ENCODE measurements at places on chromosomes 16 and 17. TPM values are rescaled to one million over a fixed set of nuclear protein-coding genes. Genes with fewer than 3 reads are reported as not detected.

WNT9B gene
- not detected for total RNA-seq

DRC3 gene
- total RNA-seq = 1.6 TPM

TNFRSF17 gene
- total RNA-seq = not detected

KRTAP2-2 gene
- not detected for total RNA-seq

CNTNAP4 gene
- total RNA-seq = not detected

PRCD gene
- not detected for total RNA-seq

LGALS9B gene
- not detected for total RNA-seq

MARCHF10 gene
- not detected for total RNA-seq

CACNG3 gene
- total RNA-seq = not detected

CRISPLD2 gene
- total RNA-seq = not detected

EVPL gene
- total RNA-seq = not detected

LRRC37A gene
- 0.88 TPM for total RNA-seq

CES1 gene
- total RNA-seq = not detected

AATK gene
- 1.5 TPM for total RNA-seq

PRKCB gene
- total RNA-seq = not detected
